ENCODE measurements at places on chromosomes 3 and 15.

DNA sequence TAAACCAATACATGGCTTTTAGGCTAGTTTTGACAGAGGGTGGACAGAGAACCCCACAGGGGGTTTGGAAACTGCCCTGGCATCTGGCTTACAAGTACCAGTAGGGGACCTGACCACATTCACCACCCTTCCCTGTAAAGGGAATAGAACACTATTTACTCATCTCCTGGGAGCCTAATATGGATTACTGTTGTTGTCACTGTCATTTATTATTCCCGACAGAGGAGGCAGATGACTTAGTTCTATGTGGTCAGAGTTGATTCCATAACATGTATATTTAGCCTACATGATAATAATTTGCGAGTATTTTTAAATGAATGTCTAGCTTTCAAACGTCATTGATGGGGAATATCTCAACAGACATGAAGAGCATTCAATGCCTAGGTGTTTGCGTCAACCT lies 15.9 kb downstream of the ZBTB38 start:
- peak; percentile 78 for DNase-seq

DNA sequence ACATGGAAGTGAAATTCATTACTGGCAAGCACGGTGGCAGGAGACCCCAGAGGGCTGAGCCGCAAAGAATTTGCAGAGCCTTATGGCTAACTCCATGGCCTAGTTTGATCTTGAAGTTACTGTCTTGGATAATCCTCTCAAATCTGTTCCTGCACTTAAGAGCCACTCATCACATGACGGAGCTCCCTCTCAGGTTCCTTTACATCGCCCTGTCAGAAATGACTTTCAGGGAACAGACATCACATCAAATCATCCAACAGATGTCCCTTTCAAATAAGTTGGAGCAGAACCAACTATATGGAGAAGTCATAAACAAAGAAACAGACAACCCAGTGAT lies 328.8 kb upstream of the THBS1 start:
- no peak for DNase-seq

DNA sequence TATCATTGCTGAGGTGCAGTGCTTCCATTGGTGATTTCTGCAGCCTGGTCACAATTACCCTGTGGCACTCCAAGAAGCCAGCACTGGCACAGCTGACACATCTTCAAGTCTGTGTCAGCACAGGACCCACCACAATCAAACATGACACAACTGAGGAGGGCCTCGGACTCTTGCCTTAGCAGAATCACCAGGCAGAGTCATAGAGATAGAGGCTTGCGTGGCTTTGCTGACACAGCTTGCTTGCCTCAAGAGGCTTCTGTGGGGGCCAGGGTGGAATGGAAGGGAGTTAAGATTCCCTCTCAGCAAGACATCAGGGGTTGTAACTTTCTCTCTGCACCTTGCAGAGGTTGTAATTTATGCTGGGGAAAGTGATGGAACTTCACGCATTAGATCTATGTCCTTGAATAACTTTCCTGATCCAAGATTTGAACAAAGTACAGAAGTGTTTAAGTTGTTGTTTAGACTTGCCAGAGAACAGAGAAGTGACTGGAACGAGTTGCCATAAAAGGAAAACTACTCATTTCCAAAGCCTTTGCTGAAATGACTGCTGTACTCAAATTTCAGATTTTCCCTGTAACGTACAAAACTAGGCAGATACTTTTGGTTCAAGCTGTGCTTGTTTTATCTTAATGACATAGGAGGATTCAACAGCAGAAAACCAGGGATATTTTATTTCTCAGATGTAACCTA lies 170.7 kb downstream of the DIPK2A start:
- DNase-seq = peak; percentile 62

GRCh38 chr3:62446337-62446940 lies 73.1 kb upstream of the FEZF2 start:
- DNase-seq = no peak

- DNase-seq = peak; percentile 25
Observed at GRCh38 chr3:157807280-157807679, 298.9 kb downstream of the SHOX2 start.
